ENCODE measurements at places on chromosomes 2 and 18.

GRCh38 chr2:2694746-2695145 lies 363.7 kb upstream of the MYT1L start:
- DNase-seq: no peak

- no peak for DNase-seq
Measured at GRCh38 chr2:216344950-216345300, 27.4 kb downstream of the MARCHF4 start.

DNA sequence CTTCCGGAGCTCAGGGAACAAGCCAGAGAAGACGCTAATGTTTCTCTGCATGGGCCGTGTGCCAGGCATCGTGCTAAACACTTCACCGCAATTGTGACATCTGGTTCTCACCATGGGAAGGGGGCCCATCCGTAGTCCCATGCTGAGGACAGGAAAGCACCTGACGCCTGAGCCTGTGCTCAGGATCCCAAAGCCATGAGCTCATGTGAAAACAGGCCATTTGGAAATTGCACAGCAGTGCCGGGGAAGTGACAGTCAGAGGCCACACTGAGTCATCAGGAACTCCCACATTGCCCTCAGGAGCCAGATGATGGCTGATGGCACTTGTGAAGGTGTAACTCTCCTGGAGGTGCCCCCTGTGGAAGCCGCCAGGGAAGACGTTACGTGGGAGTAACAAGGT lies 141.0 kb downstream of the INHBB start:
- no peak for DNase-seq

GRCh38 chr18:58136879-58137278 lies 92.9 kb downstream of the NEDD4L start:
- DNase-seq: no peak

GRCh38 chr2:45533771-45534170 lies 77.3 kb downstream of the SRBD1 start:
- DNase-seq: no peak

DNA sequence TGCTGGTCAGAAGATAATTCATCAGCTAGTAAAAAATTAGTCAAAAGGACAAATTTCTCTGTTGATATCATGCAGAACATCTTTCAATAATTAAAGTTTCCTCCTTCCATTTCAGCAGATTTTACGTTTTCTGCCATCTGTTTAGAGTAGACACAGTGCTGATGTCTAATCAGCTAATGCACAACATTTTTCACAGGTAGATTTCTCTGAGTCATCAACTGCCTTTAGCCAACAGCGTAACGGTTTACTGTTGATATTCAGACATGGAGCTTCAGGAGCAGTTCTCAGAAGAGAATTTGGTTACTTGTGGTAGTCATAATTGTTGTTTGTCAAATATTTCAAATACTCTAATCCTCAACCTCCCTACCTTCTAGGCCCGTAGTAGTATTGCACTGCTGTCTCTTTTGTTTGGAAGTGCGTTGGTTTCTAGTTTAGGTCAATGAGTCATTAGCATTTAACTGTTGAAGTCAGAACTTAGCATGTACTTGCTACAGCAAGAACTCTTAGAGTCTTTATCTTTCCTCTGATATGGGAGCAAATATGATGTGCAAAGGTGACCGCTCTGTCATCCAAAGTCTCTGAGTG lies 86.8 kb upstream of the TFPI start:
- no peak for DNase-seq

- peak; percentile 47 for DNase-seq
Measured at GRCh38 chr2:45930396-45930792, 278.9 kb downstream of the PRKCE start.

DNA sequence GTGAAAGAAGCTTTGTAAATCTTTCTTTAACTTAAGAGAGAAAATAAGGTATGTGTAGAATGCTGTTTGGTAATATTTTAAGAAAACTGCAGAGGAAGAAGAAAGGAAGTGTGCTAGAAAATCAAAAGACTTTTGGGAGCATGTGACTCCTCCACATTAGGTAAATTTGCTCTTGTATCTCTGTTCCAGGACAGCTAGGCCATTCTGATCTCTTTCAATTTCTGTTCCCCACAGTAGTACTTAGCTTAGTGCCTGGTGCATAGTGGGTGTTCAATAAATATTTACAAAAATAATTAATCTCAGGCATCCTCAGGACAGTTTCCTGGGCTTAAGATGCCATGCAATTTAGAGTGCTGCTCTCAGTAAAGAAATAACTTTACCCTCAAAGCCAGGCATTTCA lies 105.0 kb downstream of the GPD2 start:
- DNase-seq: no peak

DNA sequence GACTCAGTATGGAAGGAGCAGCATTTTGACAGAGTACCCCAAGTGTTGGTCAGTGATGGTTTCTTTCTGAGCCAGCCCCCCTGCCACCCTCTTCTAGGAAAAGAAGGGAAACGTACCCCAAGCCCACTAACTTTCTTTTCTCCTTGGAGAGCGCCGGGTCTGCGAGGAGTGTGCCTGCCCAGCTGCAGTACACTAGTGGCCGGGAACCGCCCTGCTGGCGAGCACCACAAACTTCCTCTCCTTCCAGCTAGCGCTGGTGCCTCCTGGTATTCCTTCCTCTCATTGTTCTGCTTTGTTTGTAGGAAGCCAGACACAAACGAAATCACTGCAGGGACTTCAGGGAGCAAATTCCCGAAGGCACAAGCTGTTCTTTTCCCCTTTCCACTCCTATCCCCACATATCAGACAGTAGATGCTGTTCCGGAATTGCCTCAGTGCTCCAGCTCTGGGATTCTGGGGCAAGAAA lies 1.8 kb downstream of the CCDC85A start:
- DNase-seq: peak; percentile 54

DNA sequence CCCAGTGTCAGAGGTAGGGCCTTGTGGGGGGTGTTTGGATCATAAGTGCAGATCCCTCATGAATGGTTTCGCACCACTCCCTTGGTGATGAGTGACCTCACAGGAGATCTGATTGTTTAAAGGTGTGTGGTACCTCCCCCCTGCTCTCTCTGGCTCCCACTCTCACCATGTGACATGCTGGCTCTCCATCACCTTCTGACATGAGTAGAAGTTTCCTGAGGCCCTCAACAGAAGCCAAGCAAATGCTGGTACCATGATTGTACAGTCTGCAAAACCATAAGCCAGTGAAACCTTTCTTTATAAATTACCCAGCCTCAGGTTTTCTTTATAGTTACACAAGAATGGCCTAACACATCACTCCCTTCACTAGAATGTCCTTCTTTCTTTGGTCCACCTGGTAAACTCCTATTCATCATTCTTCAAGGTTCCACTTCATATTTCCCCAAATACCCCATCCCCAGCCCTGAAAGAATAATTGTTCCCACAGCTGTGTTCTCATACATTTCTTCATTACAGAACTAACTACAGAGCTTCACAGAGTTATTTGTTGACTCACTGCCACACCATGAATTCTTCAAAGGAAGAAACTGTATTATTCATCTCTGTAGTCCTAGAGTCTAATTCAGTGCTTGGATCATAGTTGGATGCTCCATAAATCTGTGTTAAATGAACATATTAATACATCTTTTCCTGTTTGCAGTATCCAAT lies 81.2 kb upstream of the STK17B start:
- no peak for DNase-seq

Data from NCI-H345 (cell line).